K562 (cell line): ENCODE measurements at places on chromosomes 12 and 14. TPM values are rescaled to one million over a fixed set of nuclear protein-coding genes. Genes with fewer than 3 reads are reported as not detected.

- H3K27me3 ChIP-seq, result no peaks in the 10 kb centered on the region
- no peaks in the 10 kb centered on the region for H3K4me1 ChIP-seq
- no peak overlapping the region for H3K4me3 ChIP-seq
- DNase-seq, result no peak
- H3K27ac ChIP-seq, result no peak overlapping the region
Measured at GRCh38 chr14:49014476-49014875, 571.7 kb downstream of the RPS29 start.

Gene GLS2
- not detected in 2 replicates for total RNA-seq

- no peaks in the 10 kb centered on the region for H3K27me3 ChIP-seq
- peaks cover 20% of the 10 kb centered on the region for H3K4me1 ChIP-seq
- H3K27ac ChIP-seq, result no peak overlapping the region
Measured at GRCh38 chr12:52005903-52006703, 643 bp upstream of the TAMALIN start.

Gene THTPA
- 6.3 and 8.7 TPM in 2 replicates for total RNA-seq

Gene FBXO34
- 16.5 and 16.9 TPM in 2 replicates for total RNA-seq

Gene SPTLC2
- total RNA-seq, result 20.8 and 24.2 TPM in 2 replicates

Gene PTGES3
- total RNA-seq, result 441 and 454 TPM in 2 replicates

DNA sequence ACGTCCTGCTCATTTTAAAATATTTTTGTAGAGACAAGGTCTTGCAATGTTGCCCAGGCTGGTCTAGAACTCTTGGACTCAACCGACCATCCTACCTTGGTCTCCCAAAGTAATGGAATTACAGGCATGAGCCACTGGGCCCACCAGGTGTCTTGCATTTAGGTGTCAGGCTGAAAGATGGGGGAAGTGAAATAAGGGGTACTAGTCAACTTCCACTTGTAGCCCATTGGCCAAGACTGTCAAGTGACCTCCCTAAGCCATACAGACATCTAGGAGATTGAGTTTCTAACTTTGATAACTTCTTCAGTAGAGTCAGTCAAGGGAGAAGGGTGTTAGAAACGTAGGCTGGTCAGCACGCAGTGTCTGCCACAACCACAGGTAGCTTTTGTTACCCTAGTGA lies 32.0 kb downstream of the ARF6 start:
- DNase-seq, result no peak
- no peak overlapping the region for H3K4me3 ChIP-seq
- no peaks in the 10 kb centered on the region for H3K4me1 ChIP-seq
- no peaks in the 10 kb centered on the region for H3K36me3 ChIP-seq
- no peak overlapping the region for H3K27ac ChIP-seq
- no peaks in the 10 kb centered on the region for H3K27me3 ChIP-seq

GRCh38 chr12:26271889-26272492 lies 76.6 kb downstream of the SSPN start:
- no peaks in the 10 kb centered on the region for H3K27me3 ChIP-seq
- peak; percentile 52 for DNase-seq
- H3K36me3 ChIP-seq, result no peaks in the 10 kb centered on the region
- H3K27ac ChIP-seq, result peak overlapping the region; percentile 58; the same call in 1 of the 3 replicates
- H3K4me1 ChIP-seq, result peaks cover 50% of the 10 kb centered on the region

- peaks cover 35% of the 10 kb centered on the region; the same call in 1 of the 3 replicates for H3K36me3 ChIP-seq
- no peaks in the 10 kb centered on the region for H3K27me3 ChIP-seq
- peaks cover 3% of the 10 kb centered on the region; the same call in 1 of the 2 replicates for H3K4me1 ChIP-seq
- no peak overlapping the region for H3K4me3 ChIP-seq
- DNase-seq, result no peak
Measured at GRCh38 chr14:35299708-35300107, 7.5 kb downstream of the PSMA6 start.

DNA sequence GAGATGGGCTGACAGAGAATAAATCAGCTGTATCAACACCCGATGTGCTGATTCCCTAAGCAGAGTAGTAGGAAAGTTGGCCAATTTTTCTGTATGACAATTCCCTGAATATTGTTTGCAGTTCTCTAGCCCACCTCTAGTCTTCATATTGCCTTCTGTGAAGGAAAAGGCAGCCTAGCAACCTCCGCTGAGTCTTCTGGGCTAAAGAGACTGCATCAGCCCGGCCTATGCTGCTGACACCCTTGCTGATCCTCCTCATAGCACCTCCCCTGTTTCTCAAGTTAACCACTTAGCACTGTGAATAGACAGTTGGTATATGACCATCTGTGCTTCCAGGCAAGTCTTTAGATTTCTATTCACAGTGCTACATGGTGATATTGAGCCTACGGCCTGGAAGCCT lies 161.1 kb upstream of the EGLN3 start:
- no peaks in the 10 kb centered on the region for H3K36me3 ChIP-seq
- no peaks in the 10 kb centered on the region; the same call in 1 of the 3 replicates for H3K4me1 ChIP-seq
- no peak overlapping the region for H3K27ac ChIP-seq
- 0 out of 3 replicates have a peak, but pooled peaks cover 2% of the 10 kb centered on the region for H3K27me3 ChIP-seq
- no peak overlapping the region for H3K4me3 ChIP-seq

- no peak overlapping the region for H3K4me3 ChIP-seq
- no peak for DNase-seq
- no peak overlapping the region for H3K27ac ChIP-seq
Measured at GRCh38 chr12:132222096-132222807, 78.0 kb downstream of the NOC4L start.

GRCh38 chr12:48119078-48119833 lies at the start of gene PFKM:
Gene PFKM (plus strand): TSS chr12:48119364. CDS start chr12:48122775, 3,411 bp downstream.
- H3K4me3 ChIP-seq, result peak within 1 kb of the TSS; percentile 57
- H3K27ac ChIP-seq, result peak within 1 kb of the TSS; percentile 42; the same call in 1 of the 3 replicates
- H3K27me3 ChIP-seq, result no peaks in the 10 kb centered on the region
- peak; percentile 95 for DNase-seq
- H3K4me1 ChIP-seq, result peaks cover 7% of the 10 kb centered on the region; the same call in 1 of the 2 replicates
- peaks cover 14% of the 10 kb centered on the region; the same call in 2 of the 3 replicates for H3K36me3 ChIP-seq

Gene SMCO2
- total RNA-seq, result not detected in 2 replicates

- H3K36me3 ChIP-seq, result no peaks in the 10 kb centered on the region
- H3K4me3 ChIP-seq, result no peak overlapping the region
- no peak for DNase-seq
- H3K4me1 ChIP-seq, result peaks cover 17% of the 10 kb centered on the region; the same call in 2 of the 3 replicates
- H3K27me3 ChIP-seq, result no peaks in the 10 kb centered on the region
Measured at GRCh38 chr14:75247286-75247922, 31.2 kb upstream of the FOS start.

DNA sequence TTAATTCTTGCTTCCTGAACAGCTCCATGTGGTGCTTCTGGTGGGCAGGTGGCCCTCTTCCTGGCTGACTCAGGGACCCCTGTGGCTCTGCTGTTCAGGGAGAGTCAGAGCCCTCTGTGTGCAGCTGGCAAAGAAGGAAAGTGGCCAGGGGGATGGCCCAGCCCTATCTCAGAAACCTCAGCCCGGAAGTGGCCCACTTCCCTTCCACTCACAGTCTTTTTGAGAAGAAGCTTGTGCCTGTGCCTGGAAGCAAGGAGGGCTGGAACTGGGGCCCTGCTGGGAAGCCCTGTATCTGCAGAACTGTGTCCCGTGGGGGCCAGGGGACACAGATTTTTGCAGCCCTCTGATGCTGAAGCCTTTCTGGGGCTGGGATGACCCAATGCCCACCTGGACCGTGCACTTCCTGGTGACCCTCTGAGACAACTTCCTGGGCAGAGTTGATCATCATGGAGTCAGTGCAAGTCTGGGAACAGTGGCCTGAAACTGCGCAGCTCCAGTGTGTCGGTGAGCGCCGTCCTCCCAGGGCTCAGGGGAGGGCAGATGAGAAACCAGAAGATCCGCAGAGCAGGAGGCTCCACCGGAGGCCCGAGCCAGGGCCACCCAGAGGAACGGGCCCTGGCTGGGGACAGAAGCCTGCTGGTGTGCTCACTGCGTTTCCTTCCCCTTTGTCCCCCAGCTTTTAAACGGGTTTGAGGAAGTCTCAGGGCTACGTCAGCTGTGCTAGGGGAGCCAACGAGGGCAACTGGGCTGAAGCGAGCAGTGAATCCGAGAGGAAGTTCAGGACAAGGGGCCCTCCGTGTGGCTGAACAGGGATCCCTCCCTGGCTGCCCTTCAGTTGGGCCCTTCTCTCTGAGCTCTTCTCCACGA lies 217.4 kb upstream of the RTL1 start:
- no peak overlapping the region for H3K27ac ChIP-seq
- H3K36me3 ChIP-seq, result no peaks in the 10 kb centered on the region
- no peak overlapping the region for H3K4me3 ChIP-seq
- H3K27me3 ChIP-seq, result no peaks in the 10 kb centered on the region; the same call in 1 of the 3 replicates

- H3K4me3 ChIP-seq, result no peak overlapping the region
- no peak for DNase-seq
- H3K4me1 ChIP-seq, result no peaks in the 10 kb centered on the region; the same call in 1 of the 2 replicates
- no peaks in the 10 kb centered on the region for H3K27me3 ChIP-seq
Measured at GRCh38 chr14:67986131-67986841, 166.7 kb downstream of the RAD51B start.

GRCh38 chr14:101474563-101475455 lies 86.5 kb upstream of the DIO3 start:
- H3K4me3 ChIP-seq, result no peak overlapping the region
- H3K36me3 ChIP-seq, result no peaks in the 10 kb centered on the region
- no peak overlapping the region for H3K27ac ChIP-seq
- H3K4me1 ChIP-seq, result peaks cover 17% of the 10 kb centered on the region
- H3K27me3 ChIP-seq, result peaks cover 4% of the 10 kb centered on the region; the same call in 2 of the 3 replicates

- H3K27me3 ChIP-seq, result peaks cover 3% of the 10 kb centered on the region; the same call in 1 of the 3 replicates
- H3K36me3 ChIP-seq, result no peaks in the 10 kb centered on the region
- H3K27ac ChIP-seq, result no peak overlapping the region
- H3K4me3 ChIP-seq, result no peak overlapping the region
- no peak for DNase-seq
- no peaks in the 10 kb centered on the region for H3K4me1 ChIP-seq
Measured at GRCh38 chr14:104031384-104031783, 54.1 kb upstream of the ASPG start.

- no peak overlapping the region for H3K4me3 ChIP-seq
- no peaks in the 10 kb centered on the region for H3K4me1 ChIP-seq
- H3K27ac ChIP-seq, result no peak overlapping the region
- DNase-seq, result no peak
Measured at GRCh38 chr12:109033239-109034196, 12.7 kb upstream of the SVOP start.

GRCh38 chr14:77903937-77904617 lies 104.2 kb downstream of the ADCK1 start:
- DNase-seq, result no peak
- no peaks in the 10 kb centered on the region for H3K27me3 ChIP-seq
- no peaks in the 10 kb centered on the region; the same call in 2 of the 3 replicates for H3K36me3 ChIP-seq
- H3K4me1 ChIP-seq, result peaks cover 6% of the 10 kb centered on the region; the same call in 2 of the 3 replicates

DNA sequence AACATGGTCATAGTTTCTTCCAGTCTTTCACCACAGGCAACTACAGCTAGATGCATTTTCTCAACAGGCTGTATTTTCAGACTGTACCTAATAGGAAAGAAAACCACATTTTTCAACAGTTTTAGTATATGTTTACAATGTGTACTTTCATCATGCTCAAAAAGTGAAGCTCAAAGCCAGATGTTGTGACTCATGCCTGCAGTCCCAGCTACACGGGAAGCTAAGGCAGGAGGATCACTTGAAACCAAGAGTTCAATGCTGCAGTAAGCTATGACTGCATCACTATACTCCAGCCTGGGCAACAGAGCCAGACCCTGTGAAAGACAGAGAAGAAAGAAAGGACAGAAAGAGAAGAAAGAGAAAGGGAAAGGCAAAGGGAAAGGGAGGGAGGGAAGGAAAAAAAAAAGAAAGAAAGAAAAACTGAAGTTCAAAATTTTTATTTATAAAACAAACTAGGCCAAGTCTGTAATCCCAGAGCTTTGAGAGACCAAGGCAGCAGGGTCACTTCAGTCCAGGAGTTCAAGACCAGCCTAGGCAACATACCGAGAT lies 25.5 kb downstream of the GXYLT1 start:
- H3K4me3 ChIP-seq, result no peak overlapping the region
- DNase-seq, result no peak
- peaks cover 6% of the 10 kb centered on the region; the same call in 1 of the 3 replicates for H3K36me3 ChIP-seq
- H3K27me3 ChIP-seq, result no peaks in the 10 kb centered on the region

- H3K36me3 ChIP-seq, result peaks cover 83% of the 10 kb centered on the region
- H3K27ac ChIP-seq, result no peak overlapping the region
- no peak for DNase-seq
- no peak overlapping the region for H3K4me3 ChIP-seq
Measured at GRCh38 chr14:88599326-88599725, 36.5 kb downstream of the ZC3H14 start.

GRCh38 chr12:109727039-109727723 lies 13.6 kb downstream of the FAM222A start:
- no peaks in the 10 kb centered on the region for H3K36me3 ChIP-seq
- H3K27me3 ChIP-seq, result peaks cover 82% of the 10 kb centered on the region
- DNase-seq, result no peak
- H3K27ac ChIP-seq, result no peak overlapping the region

- H3K27ac ChIP-seq, result no peak overlapping the region
- DNase-seq, result no peak
- H3K4me3 ChIP-seq, result no peak overlapping the region
- no peaks in the 10 kb centered on the region for H3K36me3 ChIP-seq
- no peaks in the 10 kb centered on the region for H3K4me1 ChIP-seq
Measured at GRCh38 chr14:95047754-95048153, 109.6 kb downstream of the DICER1 start.

- H3K27ac ChIP-seq, result no peak overlapping the region
- no peak for DNase-seq
- 0 out of 2 replicates have a peak, but pooled peaks cover 2% of the 10 kb centered on the region for H3K4me1 ChIP-seq
- no peaks in the 10 kb centered on the region for H3K27me3 ChIP-seq
- H3K4me3 ChIP-seq, result no peak overlapping the region
Measured at GRCh38 chr12:56143870-56144269, 8.5 kb upstream of the MYL6B start.

Gene HCAR1
- not detected in 2 replicates for total RNA-seq

DNA sequence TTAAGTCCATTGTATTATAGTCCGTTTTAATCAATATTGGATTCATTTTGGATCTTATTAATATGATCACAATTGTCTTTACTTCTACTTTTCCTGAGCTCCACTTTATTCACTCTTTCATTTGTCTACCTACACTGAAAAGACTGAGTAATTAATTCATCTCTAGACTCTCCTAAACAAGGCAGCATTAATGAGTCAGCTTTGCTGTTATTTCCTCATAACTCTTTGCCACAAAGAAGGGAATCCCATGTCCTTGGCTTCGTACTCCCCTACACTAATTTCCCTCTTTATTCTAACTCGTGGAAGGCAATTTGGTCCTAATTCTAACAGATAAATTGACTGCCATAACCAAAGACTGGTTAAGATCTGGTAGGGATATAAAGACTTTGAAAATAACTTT lies 91.9 kb downstream of the ARMH4 start:
- no peak overlapping the region for H3K27ac ChIP-seq
- no peaks in the 10 kb centered on the region; the same call in 2 of the 3 replicates for H3K27me3 ChIP-seq
- no peaks in the 10 kb centered on the region for H3K36me3 ChIP-seq
- no peaks in the 10 kb centered on the region for H3K4me1 ChIP-seq

GRCh38 chr14:56488306-56488705 lies 91.3 kb upstream of the TMEM260 start:
- no peak for DNase-seq
- H3K4me3 ChIP-seq, result no peak overlapping the region
- no peaks in the 10 kb centered on the region for H3K27me3 ChIP-seq

- peaks cover 40% of the 10 kb centered on the region; the same call in 2 of the 3 replicates for H3K36me3 ChIP-seq
- no peak for DNase-seq
- no peaks in the 10 kb centered on the region for H3K27me3 ChIP-seq
Measured at GRCh38 chr14:96309133-96309895, 53.3 kb downstream of the BDKRB1 start.

Gene AJUBA
- total RNA-seq, result 2.9 and 4.3 TPM in 2 replicates

GRCh38 chr12:91954326-91954725 lies 191.3 kb downstream of the BTG1 start:
- DNase-seq, result no peak
- no peak overlapping the region for H3K4me3 ChIP-seq
- H3K27ac ChIP-seq, result no peak overlapping the region
- H3K36me3 ChIP-seq, result no peaks in the 10 kb centered on the region
- no peaks in the 10 kb centered on the region for H3K4me1 ChIP-seq
- no peaks in the 10 kb centered on the region for H3K27me3 ChIP-seq
